Putamen (tissue), 1 donor: ENCODE measurements at places on chromosomes 6 and 20.

GRCh38 chr20:59784365-59784764 lies 149.1 kb downstream of the SYCP2 start:
- DNase-seq = no peak

GRCh38 chr6:19569563-19569962 lies 267.6 kb upstream of the ID4 start:
- no peak for DNase-seq

GRCh38 chr6:88705601-88706000 lies 257.8 kb downstream of the RNGTT start:
- no peak for DNase-seq

DNA sequence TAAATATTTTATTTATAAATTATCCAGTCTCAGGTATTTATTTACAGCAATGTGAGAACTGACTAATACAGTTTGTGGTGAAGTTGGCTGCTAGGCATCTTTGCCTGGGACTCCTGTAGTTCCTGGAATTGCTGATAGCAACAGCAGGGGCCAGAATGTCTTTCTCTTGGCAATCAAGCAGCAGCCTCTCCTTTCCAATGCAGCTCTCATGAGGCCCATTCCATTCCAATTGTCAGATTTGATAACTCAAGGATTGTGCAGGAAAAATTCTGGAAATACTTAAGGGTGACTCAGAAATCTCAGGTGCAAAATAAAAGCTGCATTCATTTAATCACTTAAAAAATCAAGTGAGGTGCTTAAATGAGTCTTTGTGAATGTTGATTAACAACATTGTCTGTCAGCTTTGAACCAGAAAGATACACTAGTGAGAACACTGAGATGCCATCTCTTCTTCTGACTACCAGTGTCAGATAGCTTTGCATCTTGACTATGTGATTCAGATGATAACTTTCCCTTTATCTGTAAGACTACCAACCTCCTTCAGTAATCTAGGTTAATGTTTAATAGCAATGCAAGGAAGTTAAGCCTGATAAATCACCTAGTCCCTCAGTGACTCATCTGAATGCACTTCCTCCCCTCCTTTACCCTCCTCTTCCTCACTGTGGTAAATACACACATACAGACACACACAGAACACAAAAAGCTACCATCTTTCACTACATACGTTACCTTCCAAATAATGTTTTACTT lies 32.1 kb upstream of the COL21A1 start:
- no peak for DNase-seq

- no peak for DNase-seq
Measured at GRCh38 chr6:42339991-42340401, 111.7 kb downstream of the TRERF1 start.

DNA sequence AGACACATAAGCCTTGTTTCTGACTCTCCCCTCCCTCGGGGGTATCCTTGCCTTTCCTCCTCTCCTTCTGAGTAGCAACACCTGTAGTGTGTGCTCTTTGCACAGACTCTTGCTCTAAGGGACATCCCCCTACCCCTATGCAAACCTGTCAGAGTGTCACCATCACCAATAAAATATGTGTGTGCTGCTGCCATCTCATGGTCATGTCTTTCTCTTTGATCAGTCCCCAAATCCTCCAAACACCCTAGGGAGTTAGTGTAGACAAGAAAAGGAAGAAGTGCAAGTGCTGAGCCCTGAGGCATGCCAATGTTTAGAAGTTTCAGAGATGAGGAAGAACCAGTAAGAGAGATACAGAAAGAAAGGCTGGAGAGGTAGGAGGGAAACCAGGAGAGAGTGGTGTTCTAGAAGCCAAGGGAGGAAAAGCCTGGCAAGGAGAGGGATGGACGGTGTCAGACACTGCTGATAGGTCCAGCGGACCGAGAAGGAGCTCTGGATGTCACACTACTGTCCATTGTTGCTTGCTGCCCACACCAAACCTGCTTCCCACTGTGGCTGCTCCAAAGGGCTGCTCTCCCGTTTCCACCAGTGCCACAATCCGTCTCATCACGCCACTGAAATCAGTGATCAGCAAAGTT lies 16.4 kb downstream of the TRMT6 start:
- no peak for DNase-seq

- no peak for DNase-seq
Measured at GRCh38 chr6:38103921-38104320, 284.4 kb downstream of the ZFAND3 start.

- no peak for DNase-seq
Measured at GRCh38 chr20:18005990-18006364, 37.2 kb downstream of the MGME1 start.

- no peak for DNase-seq
Measured at GRCh38 chr6:55981660-55982059, 106.3 kb upstream of the BMP5 start.

DNA sequence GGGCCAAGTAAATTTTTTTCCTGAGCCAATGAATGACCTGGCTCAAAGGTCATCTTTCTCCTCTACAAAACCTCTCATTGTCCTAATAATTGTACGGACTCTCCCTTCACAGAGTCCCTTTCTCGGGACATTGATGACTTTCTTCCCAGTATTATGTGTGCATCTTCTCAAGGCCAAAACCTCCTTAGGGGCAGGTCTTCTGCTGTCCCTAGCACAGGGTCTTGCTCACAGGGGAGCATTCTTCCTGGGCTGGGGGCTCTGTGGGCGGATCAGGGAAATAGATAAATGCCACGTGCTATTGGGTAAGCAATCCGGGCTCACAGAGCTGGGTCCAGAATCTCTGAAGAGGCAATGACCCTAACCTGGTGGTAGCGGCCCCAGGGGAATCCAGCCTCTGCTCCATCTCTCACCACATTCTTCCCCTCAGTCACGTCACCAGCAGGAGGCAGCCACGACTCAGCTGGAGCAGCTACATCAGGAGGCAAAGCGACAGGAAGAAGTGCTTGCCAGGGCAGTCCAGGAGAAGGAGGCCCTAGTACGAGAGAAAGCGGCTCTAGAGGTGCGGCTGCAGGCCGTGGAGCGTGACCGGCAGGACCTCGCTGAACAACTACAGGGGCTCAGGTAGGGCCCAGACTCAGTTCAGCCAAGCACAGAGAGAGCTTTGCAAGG lies 23.5 kb downstream of the CEP250 start:
- no peak for DNase-seq

DNA sequence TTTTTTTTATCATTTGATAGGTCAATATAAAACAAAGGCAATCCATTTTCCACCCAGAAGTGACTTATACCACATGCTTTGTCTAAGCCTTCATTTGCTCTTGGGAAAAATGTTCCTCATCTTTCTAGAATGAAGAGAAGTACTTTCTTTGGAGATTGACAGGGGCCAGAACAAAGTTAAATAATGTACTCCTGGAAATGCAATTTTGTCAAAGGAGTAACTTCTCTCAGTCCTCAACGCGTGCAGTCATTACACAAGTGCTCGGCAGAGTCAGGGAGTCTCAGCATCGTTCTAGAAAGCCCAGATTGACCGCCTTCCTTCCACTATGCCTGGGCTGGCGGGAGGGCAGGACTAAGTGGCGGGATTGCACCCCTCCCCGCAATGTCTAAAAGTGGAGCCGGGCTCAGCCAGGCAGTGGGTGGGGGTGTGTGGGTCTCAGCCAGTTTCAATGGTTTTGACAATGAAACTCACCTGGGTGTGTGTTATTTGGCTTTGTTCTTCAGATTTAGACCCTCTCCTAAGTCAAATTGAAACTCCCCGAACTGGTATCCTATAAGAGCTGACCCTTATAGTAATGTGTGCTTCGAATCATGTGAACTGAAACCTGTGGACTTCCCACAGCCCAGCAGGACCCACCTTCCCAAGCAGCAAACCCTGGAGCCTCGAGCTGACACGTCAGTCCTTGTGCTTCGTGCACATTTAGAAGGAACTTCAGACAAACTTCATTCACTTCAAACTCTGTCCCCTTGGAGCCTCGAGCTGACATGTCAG lies 63.2 kb upstream of the DUSP22 start:
- DNase-seq = no peak

DNA sequence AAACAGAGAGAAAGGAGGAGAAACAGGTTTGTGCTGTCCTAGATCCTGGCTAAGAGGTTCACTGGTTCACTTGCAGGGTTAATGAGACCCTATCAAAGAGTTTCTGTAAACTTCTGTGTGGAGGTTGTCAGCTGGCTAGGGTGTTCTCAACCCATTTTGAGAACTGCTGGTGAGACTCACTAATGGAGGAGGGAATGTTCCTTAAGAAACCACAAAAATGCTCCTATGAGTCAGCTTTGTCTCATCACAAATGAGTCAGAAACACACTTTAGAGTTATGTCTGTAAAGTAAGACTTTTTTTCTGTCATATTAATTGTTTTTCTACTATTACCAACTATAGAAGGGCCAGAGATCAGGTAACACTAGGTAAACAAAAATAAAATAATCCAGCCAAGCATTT lies 884.4 kb downstream of the PHF3 start:
- DNase-seq = peak; percentile 19

GRCh38 chr6:156598855-156599180 lies 178.4 kb upstream of the ARID1B start:
- DNase-seq = no peak

DNA sequence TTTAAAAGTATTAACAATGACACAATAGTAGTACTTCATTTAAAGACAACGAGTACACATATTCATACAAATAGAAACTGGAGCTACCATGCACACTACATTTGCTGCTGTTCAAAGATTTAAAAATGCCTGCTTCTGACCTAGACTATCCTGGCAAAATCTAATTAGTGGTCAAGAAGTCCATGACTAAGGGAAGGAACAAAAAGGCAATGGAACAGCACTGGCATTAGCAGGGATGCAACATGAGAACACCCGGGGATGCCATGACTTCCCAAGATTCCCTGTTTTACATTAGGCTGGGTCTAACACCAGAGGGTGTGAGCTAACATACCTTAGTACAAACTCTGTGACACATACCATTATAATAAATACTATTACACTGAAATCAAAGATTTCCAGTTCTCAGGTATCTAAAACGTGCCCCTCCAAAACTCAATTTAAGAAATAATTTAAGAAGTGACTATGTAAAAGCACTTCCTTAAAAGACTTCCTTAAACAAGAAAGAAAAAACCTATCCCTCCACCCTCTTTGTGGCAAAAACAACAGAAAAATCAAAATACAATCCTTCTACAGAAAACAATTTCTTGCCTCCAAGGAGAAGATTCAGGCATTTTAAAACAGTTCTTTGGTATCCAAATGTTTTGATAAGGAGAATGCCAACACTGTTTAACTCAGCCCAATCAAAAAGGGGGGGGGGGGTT lies 25.5 kb downstream of the CHD6 start:
- DNase-seq = no peak

- no peak for DNase-seq
Measured at GRCh38 chr20:43525021-43525420, 17.5 kb downstream of the L3MBTL1 start.

DNA sequence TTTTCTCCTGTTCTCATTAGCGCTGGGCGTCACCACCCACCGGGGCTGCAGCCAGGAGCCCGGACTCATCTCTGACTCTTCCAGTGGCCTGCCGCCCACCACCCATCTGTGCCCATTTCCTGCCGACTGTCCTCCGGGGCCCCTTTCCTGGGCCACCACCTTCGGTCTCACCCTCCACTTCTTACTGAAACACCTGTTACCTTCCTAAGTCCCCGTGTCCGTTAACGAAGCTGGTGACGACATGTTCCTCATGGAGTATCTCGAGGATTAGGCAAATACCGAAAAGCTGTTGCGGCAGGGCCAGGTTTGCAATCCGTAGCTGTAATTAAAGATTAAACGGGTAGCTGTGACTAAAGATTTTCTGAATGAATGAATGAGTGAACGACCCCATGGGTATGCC lies 80.2 kb downstream of the SRC start:
- no peak for DNase-seq

- no peak for DNase-seq
Measured at GRCh38 chr20:23517719-23518118, 26.8 kb downstream of the CST8 start.

- peak; percentile 87 for DNase-seq
Measured at GRCh38 chr6:111709615-111710398, 104.1 kb upstream of the TRAF3IP2 start.

DNA sequence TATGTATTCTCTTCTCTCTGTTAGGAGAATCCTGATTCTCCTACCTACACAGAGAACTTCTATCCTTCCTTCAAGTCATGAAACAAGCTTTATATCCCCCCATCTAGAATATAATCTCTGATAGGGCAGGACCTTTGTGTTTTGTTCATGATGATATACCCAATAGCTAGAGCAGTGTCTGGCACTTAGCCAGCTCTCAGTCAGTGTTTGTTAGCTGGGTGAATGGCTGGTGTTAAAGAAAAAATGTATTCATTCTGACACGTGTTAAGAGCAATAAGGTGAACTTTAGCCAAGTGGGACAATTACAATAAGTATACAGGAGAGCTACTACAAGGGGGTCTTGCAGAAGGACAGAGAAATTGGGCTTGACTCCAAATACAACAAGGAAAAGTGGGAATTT lies 34.3 kb upstream of the TNFRSF21 start:
- DNase-seq = no peak

GRCh38 chr20:6909608-6910007 lies 142.1 kb downstream of the BMP2 start:
- DNase-seq = no peak

- DNase-seq = no peak
Measured at GRCh38 chr6:113662093-113662665, 195.0 kb upstream of the MARCKS start.

DNA sequence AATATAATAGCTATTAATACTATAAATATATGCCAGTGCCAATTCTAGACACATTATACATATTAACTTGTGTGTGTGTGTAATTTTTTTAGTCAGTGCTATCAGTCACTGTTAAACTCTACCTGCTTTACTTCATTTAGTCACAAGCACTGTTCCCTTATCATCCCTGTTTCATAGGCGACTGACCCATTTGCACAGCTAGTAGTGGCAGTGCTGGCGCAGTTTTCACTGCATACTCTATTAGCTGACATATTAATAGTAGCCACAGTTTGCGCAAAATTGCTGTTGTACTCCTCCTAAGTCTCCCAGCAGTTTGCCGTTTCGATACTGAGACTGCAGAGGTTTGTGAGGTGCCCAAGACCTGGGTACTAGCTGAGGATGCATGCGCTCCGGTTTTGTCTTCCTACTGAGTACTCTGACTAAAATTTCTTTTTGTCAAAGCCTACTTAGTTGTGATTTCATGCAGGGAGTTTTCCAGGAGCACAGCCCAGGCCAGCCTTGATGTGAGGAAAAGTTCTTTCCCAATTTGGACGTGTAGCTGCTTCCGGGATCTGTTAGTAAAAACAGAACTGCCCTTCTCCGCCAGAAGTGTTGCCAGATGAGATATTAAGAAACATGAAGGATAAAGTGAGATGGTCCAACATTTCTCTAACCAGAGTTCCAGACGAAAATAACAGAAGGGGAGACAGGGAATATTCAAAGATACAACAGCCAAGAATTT lies 5.6 kb downstream of the BAG2 start:
- no peak for DNase-seq

- DNase-seq = no peak
Measured at GRCh38 chr20:35833241-35833640, 61.4 kb downstream of the PHF20 start.
